ENCODE measurements at places on chromosomes 5 and 9. TPM values are rescaled to one million over a fixed set of nuclear protein-coding genes. Genes with fewer than 3 reads are reported as not detected.

CREB3 gene
- 22.9 TPM for total RNA-seq

SGCD gene
- 7.5 TPM for total RNA-seq

GIN1 gene
- 19.3 TPM for total RNA-seq

GRAMD2B gene
- total RNA-seq = 11.2 TPM

C9orf50 gene
- total RNA-seq = not detected
